ENCODE measurements at places on chromosomes 16 and 17.

GRCh38 chr17:20228410-20228809 is 219.3 kb downstream of the SPECC1 start:
- DNase-seq: no peak

DNA sequence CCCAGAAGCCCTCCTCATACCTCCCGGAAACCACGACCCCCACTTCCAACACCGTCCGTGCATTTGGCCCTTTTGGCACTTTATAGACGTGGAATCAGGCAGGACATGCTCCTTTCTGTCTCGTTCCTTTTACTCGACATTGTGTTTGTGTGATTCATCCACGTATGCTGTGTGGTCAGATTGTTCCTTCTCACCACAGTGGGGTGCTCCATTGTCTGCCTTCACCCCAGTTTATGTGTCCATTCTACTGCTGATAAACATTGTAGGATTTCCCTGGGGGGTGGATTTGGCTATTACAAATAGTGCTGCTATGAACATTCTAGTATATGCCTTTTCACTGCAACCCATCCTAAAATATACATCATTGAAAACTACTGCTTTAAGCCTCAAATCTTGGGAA is 28.9 kb upstream of the RPH3AL start:
- DNase-seq: no peak

GRCh38 chr16:66366433-66367299 is at the start of gene CDH5:
Gene CDH5, plus strand, starts transcription at chr16:66366691. Its CDS starts 12,647 bp downstream, at chr16:66379338.
- DNase-seq: no peak

DNA sequence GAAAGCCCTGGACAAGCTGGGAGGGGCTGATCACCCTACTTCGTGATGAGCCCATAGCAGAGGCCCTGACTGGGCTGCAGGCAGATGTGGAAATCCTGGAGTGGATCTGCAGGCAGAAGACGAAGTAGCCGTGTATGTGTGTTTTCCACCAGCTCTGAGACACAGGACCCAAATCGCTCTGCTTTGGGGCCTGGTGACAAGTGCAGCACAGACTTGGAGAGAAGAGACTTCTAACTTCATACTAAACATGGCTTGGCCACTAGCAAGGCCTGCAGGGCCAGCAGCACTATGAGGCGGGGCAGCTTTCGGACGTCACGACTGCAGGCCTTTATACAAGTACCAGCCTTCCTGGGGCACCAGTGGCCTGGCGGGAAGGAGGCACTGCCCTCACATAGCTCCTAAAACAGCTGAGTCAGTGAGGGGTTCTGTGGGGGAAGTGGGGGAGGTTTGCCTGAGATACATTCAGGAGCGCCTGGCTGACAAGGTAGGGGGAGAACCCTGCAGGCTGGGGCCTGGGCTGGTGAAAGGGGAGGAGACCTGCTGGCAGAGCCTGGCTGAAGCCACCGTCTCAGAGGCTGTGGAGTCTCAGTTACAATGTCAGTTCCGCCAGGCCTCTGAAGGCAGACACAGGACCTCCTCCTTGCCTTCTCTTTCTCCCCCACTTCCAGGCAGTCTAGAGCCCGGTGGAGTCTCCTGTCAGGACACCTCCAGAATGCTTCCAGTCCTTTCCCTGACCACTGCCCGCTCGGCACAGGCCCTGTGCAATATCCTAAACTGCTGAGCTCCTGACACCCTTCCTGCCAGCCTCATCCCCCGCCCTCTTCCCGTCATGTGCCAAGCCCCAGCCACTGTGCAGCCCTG is 73.4 kb downstream of the WSB1 start:
- no peak for DNase-seq

- no peak for DNase-seq
These were observed 21.0 kb downstream of the SLC7A6OS start for GRCh38 chr16:68289621-68290329.

DNA sequence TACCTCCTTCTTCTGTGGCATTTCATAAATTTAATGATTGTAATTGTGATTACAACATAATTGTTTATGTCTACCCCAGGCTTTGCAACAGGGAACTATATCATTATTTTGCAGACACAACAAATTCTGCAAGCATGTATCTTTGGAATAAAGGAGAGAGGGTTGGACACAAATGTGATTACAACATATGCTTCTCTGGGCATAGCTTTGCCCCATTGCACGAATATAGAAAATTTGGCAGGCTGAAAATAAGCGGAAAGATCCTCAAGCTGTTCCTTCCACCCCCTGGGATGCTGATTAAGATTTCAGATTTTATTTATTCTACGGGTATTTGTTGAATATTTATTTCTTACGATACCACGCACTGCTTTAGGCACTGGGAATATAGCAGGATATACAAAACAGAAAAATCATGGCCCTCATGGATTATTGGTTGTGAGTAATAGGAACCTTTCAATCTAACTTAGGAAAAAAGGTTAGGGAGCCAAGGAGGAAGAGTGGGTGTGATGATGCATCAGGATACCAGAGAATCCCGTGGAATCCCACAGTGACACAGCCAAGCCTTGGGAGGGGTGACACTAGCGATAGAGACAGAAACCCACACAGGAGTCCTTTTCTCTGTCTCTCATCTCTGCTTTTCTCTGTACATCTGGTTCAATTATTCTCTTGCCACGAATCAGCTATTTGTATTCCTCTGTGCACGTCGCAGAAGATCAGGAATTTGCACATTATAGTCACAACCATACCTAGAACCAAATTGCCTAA is 520.7 kb downstream of the MAF start:
- no peak for DNase-seq

DNA sequence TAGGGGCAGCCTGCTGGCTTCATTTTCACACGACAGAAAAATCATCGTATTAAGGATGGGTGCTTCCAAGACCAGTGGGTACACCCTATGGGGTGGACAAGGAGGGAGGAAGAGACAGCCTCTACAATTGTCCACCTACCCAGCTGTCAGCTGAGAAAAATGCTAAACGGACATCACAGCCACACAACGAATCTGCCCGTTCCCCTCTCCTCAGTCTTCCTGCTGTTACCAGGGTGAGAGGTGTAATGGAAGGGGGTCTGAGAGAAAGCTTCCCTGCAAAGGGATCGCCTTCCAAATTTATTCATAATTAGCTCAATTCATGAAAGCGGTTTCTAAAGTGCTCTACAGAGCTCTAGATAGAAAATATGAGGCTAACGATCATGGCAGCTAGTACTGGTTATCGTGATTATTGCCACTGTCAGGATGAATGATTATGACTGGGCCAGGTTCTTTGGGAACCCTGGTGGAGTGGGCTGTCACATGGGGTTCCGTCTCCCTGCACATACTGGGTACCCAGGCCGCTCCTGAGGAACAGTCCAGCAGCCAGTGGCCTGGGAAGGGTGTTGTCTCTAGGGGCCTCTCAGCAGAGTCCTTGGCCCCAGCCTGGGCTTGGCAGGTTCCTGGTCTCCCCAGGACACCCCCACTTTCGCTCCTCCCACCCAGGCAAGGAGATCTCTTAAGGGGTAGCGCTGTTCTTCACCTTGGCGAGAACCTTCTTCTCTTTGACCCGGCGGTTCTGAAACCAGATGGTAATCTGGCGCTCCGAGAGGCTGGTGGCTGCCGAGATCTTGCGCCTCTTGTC is 2.2 kb downstream of the HOXB13 start:
- no peak for DNase-seq

GRCh38 chr17:82267575-82268379 is 5.7 kb downstream of the CSNK1D start:
- DNase-seq: no peak

- no peak for DNase-seq
These were observed 4.1 kb upstream of the SLFN5 start for GRCh38 chr17:35238821-35239220.

DNA sequence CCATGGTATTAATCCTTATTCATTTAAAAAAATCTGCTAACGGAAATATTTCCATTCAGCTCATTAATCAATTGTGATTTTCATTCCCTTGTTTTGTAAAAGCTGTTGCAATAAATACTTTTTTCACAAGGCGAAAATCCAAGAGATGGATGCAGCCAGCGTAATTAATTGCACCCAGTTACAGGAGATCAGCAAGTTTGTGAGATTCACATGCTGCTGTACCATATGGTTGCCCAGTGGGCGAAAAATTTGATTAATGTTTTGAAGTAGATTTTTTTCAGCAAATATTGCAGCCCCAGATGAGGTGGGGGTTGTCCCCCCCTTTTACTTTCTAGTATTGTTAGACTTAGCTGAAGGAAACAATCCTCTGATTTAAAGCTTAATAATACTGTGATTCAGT is 186.6 kb downstream of the WWOX start:
- DNase-seq: no peak

DNA sequence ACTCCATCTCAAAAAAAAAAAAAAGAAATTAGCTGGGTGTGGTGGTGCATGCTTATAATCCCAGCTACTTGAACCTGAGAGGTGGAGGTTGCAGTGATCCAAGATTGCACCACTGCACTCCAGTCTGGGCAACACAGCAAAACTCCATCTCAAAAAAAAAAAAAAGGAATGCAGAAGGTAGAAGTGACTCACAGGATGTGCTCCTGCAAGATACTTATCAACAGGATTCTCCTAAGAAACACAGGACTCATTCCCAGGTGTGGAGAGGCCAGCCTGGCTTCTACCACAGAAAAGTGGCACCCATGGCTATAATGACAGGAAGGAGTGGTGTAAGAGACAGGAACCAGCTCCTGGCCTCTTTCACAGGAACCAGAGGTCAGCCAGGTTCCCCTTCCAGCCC is 13.8 kb downstream of the ELMO3 start:
- DNase-seq: no peak

- no peak for DNase-seq
These were observed 5.2 kb upstream of the SH2B1 start for GRCh38 chr16:28858421-28858820.

GRCh38 chr16:2019921-2020831 is 591 bp downstream of the NPW start:
- DNase-seq: no peak

- DNase-seq: no peak
These were observed 6.2 kb upstream of the MPRIP start for GRCh38 chr17:17035920-17036523.

DNA sequence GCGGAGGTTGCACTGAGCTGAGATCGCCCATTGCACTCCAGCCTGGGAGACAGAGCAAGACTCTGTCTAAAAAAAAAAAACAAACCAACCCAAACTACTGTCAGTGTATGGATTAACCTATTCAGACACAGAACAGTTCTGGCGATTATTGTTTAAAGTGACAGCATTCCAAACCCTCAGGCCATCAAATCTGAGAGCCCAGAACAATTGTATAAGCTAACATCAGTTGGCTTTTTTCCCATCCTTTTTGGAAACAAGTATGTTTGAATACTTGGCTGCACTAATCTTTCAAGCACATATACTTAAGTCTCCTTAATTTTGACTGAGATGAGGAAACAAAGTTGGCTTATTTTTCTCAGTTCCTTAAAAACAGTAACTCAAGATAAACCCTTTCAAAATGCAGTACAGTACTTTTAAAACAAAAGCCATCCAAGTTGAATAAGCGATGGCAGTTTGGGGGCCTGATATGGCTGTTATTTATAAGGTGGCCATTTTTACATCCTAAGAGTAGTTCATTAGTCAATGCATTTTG is 1.4 kb downstream of the ZSWIM7 start:
- no peak for DNase-seq

- DNase-seq: no peak
These were observed 3.0 kb upstream of the CTRB2 start for GRCh38 chr16:75209944-75210343.

DNA sequence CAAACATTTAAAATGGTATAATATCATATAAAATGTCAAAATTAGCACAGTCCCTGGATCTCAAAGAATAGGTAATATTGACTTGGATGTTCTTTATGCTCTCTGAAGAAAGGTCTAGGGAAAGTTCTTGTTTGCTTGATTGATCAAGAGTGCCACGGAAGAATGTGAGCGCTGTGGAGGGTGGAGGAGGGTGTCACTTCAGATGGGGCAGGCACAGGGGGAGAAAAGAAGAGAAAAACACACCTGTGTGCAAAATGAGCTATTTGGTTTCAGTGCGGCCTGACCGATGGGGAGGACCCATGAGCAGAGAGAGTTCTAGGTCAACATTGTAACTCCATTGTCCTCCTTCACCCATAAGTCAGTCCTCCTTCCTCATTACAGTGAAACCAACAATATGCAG is 8.8 kb upstream of the VPS4A start:
- DNase-seq: no peak

- DNase-seq: no peak
These were observed 2.3 kb downstream of the IL17C start for GRCh38 chr16:88640498-88641247.

- DNase-seq: no peak
These were observed 19.0 kb upstream of the KLHDC4 start for GRCh38 chr16:87784812-87785211.

DNA sequence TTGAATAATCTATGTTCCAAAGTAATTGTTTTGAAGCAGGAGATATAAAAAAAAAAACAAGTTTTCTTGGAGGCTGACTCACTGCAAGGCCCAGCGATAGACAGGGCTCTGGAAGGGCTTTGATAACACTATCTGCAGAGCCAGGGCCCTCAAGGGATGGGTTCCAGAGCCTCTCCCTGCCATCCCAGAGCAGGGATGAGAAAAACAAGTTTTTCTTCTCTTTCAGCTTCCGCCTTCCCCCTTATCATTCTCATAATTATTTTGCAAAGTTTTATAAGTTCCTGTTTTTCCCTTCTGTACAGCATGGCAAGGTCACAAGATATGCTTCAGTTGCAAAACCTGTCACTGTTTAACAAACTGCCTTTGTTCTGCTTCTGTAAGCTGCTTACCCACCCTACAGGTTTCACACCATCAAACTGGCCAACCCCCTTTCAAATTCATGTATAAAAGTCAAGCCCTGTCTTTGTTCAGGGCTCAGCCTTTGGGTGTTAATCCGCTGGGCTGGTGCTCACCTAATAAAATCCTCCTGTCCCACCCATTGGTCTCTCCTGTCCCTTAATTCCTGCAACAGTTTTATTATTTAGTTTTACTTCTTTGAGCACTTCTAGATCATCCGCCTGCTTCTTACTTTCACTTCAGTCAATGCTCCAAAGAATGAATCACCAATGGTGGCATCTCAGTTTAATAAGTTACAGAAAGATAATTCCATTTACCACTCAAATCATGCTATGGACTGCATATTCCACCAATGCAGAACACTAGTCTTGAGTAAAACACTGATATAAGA is 5.6 kb upstream of the THUMPD1 start:
- no peak for DNase-seq

DNA sequence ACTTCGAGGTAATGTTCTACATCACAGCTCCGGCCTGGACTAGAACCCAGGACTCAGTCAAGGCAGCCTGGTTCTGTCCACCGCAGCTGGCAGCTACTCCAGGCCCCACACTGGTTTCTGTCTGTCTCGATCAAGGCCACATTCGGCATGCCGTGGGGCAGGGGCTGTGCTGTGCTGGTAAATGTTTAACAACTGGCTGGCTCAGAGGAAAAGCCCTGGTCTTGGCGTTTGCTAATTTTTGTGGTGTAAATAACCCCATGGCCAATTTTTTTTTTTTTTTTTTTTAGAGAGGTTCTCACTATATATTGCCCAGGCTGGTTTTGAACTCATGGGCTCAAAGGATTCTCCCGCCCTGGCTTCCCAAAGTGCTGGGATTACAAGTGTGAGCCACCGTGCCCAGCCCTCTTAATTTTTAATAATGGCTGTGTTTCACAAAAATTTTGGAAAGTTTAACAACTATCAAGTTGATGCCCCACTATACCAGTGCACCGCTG is 328 bp upstream of the DRC7 start:
- DNase-seq: no peak
